ENCODE measurements at places on chromosomes 6 and 20.

GRCh38 chr6:10184371-10185227 lies 230.3 kb downstream of the TFAP2A start:
- no peak for DNase-seq

- DNase-seq, result no peak
Observed at GRCh38 chr6:43213431-43213830, 15.8 kb downstream of the DNPH1 start.

DNA sequence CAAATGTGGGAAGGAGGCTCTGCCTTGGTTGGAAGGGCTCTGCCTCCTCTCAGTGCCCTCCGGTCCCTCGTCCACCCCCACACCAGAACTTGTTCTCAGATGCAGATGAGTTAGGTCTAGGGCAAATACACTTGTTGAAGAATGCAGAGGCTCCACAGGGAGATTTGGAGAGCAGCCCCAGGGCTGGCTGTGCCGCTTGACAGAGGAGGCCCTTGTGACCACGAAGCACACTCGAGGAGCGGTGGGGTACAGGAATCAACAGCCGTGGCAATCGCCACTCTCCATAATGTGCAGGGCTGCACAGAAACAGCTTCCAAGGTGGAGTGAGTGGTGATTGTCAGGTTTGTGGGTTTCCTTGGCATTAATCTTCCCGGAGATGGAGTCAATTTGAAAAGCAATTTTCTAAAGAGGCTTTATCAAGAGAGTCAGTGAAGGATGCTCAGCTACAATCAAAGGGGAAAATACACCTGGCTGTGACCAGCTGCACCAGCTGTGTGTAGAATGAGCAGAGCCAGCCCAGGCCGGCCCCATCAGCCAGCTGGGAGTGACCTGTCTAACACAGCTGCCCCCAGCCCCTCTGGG lies 59.5 kb downstream of the BFSP1 start:
- no peak for DNase-seq

DNA sequence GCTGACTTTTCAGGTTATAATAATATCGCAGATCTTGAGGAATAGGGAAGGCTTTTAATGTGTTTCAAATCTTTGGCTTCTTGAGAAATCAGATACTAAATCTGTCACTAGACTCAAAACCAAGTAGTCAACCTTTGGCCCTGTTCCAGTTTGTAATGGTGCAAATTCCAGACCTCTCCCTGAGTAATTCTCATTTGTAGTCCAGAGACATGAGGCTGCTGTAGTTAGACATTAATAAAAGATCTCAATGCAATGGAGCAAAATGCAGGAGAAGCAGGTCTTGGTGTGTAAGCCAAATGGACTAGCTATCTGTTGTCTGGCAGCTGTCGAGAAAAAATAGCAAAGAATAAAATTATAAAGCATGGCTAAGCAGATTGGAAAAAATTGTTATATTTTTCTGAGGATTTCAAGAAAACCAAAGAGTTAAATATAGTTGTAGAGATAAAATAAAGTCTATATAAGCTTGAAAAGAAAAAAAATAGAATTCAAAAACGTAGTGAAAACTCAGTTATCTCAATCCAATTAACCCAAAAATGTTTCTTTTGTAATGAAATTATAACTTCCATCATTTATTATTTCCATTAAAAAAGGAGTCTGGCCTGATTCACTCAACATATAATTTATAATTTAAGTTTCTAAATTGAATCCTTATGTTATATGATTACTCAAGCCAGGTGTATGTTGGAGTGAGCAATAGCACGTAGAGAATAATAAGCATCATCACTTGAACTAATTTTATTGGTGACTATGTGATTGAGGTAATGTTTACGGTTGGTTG lies 161.5 kb upstream of the ADGRB3 start:
- DNase-seq, result no peak

DNA sequence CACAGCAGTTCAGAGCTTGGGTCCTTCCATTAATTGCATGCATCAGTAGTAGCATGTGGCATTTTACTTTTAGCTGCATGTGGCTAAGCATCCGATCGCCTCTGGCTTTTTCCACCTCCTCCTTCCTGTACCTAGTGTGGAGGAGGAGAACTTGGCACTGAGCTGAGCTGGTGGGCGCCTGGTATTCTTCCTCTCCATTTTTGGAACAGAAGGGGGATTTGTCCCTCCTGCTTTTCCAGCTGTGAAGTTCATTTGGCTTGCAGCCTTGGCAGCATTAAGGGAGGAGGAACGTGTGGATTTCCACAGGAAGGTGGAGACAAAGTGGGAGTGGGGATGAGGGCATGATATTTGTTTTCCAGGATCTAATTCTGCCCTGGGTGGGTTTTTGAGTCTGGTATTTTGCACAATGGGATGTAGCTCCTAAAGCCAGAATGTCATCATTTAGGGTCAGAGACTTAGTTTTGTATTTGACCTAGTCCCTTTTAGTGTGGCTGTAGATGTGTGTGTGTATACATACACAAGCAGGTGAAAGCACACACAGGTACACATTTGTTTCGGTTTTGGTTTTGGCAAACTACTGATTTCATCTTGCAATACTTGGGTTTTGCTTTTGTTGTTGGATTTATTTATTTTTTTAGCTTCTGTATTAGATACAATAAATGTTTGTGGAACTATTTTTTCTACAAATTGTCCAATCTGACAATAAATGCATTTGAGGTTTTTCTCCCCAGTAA lies 90.0 kb downstream of the SASH1 start:
- no peak for DNase-seq

DNA sequence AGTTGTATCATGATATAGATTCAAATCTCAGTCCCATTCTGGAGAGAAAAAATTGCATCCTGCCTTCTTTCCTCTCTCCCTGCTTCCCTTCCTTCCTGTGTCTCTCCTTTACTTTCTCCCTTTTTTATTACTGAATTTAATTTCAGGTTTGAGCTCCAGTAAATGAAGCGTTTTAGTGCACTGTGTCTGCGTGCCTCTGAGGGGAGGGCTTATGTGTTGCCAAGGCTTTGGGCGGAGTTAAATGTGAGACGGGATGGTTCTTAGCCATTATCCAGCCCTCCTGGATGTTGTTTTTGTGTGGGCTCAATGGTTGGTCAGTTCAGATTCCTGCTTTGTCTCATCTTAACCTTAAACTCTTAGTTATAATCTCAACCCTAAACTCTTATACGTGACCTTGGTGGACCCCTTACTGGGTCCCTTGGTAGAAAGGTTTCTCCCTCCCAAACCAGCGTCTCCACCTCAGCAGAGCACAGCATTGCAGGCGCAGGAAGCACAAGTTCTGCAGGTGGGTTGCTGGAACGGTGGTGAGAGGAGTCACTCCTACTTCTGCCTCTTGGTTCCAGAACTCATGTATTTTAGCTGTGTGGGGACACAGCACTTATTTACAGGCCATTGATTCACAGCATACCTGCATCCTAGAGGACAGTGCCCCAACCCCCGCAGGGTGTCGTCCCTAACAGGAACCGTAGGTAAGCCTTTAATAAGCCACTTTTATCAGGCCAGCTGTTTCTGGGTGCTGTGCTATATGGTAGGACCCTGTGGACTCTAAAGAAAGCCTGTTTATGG lies 68.5 kb downstream of the DNAH8 start:
- DNase-seq, result no peak

DNA sequence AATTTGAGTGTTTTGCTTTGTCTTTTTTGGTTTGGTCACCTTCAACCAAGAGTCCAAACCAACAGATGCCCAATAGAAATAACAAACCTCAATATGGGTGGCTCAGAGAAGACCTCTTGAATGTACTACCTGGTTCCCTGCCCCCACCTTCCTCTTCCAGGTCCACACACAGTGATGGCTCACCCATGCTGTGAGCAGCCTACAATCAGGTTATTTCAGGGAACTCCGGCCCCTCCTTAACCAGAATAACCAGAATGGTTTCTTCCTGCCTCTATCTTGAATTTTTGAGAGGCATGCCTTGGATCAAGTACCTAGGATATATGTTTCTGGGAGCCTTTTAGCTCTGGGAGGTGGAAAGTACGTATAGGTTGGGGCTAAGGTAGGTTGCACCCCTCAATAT lies 327.1 kb upstream of the PRDM1 start:
- no peak for DNase-seq

- DNase-seq, result peak; percentile 19
Observed at GRCh38 chr6:143176090-143177021, 115.7 kb downstream of the AIG1 start.

DNA sequence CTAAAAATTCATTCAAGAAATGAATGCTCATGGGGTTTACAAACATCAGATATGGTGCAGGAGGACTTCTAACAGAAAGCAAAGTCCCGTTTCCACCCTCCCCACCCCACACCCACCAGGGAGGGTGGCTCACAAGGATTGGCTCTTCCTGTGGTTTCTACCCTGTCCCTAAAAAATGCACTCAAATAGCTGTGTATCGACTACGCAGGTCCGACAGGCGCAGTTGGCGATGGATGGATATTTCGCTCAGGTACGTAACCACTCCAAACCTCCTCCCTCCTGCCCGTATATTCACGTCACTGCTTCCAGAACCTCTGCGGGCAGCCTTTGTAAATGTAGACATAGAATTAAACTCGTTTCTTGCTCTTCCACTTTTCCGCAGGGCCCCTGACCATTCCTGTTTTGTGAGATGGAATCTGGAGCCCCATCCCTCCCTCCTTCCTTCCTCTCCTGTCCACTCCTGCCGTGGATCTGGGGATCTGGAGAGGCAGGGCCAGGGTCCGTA lies 264.3 kb downstream of the BMP7 start:
- DNase-seq, result no peak

DNA sequence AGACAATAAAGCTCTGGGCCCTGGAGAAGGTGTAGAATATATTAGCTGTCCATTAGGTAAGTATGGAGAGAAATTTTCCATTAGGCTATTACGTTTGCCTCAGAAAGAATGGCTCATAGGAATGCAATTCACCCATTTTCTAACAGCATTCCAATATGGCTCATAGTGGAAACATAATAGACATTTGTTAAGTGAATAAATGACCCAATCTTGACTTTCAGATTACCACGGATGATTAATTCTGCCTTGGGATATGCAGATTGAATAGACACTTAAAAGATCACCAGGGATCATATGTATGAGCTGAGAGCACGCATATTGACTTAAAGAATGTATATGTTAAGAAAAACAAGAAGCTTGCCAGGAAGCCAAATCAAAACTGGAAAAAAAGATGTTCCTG lies 209.1 kb upstream of the CDYL start:
- no peak for DNase-seq

DNA sequence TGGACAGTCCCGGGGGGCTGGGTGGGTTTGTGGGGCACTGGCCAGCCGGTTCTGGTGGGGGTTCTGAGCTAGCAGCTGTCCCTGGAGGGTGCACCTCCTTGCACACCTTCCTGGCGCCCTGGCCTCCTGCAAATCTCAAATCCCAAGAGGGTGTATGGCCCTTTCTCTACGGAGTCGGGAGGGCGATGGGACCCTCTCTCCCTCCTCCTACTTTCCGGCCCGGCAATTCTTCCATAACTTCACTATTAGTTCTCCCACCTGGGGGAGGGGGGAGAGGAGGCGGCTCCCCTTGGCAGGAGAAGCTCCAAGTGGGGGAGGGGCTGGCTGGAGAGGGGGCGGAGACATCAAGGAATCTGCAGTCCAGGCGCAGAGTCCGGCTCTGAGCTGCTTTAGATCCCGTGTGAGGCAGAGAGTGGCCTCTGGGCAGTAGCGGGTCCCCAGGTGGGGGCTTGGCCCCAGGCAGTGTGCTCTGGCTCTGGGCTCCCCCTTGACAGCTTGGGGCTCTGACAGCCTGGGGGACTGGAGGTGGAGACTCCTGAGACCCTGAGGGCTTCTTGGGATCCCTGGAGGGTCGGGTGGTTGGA lies 1.4 kb upstream of the LAMA5 start:
- DNase-seq, result no peak

DNA sequence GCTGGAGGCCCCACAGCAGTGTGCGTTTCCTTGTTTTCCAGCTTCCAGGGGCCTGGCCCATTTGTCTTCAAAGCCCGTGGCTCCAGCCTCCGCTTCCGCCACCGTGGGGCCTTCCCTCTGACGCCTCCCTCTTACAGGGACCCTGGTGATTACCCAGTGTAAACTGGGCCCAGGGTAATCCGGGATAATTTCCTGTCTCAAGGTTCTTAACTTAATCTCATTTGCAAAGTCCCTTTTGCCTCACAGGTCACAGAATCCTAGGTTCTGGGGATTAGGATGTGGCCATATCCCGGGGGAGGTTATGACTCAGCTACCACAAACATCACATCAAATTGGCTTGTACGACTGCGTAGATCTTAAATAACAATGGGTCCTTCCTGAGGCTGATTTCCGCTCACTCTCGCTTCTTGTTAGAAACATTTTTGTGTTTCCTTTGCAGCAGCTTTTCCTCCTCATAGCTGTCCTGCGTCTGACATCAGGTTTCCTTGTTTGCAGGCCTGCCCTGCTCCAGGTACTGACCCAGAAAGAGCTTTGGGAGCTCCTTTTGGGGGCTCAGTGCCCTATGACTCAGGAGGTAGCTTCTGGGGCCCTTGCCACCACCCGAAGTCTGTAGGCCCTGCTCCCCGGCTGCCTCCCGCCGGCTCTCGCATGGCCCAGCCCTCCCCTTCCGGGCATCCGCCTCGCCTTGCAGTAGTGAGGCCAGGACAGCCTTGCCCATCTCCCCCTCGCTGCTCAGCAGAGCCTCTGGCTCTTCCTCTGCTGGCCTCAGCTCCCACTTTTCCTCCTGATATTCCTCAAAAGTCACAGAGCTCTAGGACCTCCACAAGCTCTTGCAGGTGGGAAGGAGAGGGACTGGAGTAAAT lies 100.5 kb downstream of the ERMARD start:
- no peak for DNase-seq

- no peak for DNase-seq
Observed at GRCh38 chr6:132612449-132613108, 11.5 kb downstream of the TAAR2 start.

GRCh38 chr6:1418471-1419191 lies 29.3 kb downstream of the FOXF2 start:
- no peak for DNase-seq

GRCh38 chr6:80338201-80338836 lies 231.8 kb downstream of the BCKDHB start:
- peak; percentile 34 for DNase-seq

DNA sequence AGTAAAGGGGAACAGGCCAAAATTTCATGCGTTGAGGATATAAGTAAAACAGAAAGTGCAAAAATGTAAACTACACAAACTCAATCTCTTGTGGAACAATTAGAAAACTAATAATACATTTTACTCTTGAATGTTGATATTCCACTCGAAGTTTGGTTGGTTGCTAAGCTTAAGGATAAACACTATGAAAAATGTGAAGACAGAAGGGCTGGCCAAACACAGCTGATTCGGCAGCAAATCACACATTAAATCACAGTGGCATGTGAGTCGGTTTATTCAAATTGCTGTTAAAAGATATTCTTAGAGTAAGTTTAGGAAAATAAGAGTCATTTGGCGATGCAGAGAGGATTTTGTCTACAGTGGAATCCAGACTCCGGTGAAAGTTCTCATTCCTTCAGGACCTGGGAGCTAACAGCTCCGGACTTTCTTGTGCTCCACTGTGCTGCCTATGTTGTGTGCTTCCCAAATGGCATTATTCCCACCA lies 1.4 kb upstream of the EPM2A start:
- DNase-seq, result no peak

Measured in HCT116 (cell line).